ENCODE measurements at places on chromosomes 5 and 9.

GRCh38 chr9:72132052-72132451 is 17.2 kb upstream of the GDA start:
- no peak for DNase-seq

DNA sequence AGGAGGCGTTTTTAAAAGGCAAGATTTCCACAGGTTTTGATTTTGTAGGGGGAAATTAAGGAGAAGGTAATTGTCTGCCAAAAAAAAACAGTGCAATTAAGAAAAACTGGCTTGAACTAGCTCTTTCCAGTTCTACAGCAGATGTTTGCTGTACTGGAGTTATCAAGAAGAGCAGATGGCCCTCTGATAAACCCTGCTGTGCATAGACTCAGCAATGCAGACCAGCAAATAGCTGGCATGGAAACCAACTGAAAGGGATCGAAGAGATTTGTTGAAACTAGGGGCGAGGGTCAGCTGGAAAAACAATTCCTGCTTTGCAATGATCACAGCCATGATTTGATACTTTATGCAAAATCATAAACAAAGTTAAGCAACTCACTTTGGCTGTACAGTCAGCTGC is 17.8 kb upstream of the BHMT start:
- DNase-seq: no peak

GRCh38 chr9:4679268-4680172 is at the start of gene CDC37L1:
Gene CDC37L1, plus strand, starts transcription at chr9:4679569. Its CDS starts 199 bp downstream, at chr9:4679768.
- peak; percentile 99 for DNase-seq

DNA sequence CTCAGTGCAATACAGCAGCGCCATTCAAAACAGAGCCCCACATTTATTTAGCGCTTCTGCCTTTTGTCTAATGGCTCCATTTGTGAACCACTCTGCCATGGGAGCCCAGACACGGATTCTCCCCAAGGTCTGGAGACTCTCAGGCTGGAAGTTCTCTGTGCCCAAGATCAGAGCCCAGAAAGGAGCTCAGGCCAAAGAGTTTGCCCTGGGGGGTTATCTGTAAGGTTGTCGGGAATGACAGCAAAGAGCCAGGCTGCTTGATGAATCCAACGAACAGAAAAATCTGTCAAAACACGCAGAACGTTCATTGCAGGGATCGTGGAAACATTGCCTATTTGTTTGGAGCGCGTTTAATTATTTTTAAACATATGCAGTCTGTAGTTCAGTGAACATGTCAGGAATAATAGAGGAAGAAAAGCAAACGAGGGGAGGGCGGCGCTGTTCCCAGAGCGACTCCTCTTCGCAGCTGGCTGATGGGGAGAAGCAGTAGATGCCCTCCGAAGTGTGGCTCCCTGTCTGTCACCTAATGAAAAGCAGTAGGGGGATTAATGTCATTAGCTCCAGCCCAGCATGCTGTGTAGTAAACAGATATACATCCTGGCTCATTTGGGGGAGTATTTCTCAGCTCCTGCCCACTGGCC is 464.9 kb upstream of the MPDZ start:
- no peak for DNase-seq

DNA sequence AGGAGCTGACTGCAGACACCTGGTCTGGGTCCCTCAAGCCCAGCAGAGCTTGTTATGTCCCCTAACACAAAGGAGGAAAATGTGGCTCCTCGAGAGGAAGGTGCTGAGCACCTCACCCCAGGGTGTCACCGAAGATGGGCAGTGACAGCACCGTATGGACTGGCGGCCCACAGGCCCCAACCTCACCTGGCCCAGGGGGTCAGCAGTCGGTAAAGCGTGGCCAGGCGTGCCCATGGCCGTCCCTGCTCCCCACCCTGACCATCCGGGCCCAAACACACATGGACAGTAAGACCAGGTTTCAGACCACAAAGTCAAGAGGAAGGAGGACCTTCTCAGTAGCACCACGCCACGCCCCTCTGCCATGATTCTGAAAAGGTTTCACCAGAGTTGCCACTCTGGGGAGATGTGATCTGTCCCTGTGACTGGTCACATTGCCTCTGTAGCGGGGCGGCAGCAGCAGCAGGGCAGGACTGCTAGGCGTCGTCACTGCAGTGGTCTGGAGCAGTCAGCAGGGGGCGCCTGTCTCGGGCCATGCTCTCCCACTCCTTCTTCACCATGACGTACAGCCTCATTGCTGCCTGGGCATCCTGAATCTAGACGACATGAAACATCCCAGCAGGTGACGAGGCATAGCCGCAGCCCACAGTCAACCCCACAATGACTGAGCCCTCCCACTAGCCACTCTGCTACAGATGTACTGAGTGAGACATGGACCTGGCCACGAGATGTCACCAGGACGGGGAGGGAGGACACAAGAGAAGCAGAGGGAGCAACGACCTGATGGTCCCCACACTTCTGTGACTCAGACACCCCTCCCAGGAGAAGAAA is 11.1 kb downstream of the REXO4 start:
- peak; percentile 53 for DNase-seq

DNA sequence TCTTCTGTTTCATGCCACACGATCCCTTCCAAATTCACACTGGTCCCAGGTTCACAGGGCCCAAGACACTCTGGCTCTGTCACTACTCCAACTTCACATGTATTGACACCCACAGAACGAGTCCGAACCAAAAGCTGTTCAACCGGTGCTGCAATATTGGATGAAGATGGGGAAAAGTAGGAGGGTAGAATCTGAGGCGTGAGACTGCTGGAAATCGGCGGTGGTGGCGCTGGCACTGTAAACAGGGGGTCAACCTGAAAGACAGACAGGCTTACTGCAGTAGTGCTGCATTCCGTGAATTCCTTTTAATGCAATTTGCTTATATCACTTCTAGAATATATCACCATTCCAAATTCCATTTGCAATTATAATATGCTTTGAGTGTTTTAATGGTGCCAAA is 45.4 kb downstream of the ZNF608 start:
- DNase-seq: no peak

- no peak for DNase-seq
These were observed 14.0 kb downstream of the OLFML2A start for GRCh38 chr9:124790801-124791505.

DNA sequence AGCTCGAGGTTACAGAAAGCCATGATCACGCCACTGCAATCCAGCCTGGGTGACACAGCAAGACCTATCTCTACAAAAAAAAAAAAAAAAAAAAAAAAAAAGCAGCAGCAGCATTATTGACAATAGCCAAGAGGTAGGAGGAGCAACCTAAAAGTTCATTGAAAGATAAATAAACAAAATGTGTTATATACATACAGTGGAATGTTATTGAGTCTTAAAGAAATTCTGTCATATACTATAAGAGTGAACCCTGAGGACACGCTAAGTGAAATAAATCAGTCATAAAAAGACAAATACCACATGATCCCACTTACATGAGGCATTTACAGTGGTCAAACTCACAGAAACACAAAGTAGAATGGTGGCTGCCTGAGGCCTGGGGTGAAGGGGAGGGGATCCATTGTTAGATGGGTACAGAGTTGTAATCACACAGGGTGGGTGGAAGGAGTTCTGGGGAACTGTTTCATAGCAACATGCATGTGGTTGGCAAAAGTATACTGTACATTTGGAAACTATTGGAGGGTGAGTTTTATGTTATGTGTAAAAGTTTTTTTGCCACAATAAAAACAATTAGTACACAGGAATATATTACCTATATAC is 77.2 kb downstream of the MLLT3 start:
- DNase-seq: no peak

DNA sequence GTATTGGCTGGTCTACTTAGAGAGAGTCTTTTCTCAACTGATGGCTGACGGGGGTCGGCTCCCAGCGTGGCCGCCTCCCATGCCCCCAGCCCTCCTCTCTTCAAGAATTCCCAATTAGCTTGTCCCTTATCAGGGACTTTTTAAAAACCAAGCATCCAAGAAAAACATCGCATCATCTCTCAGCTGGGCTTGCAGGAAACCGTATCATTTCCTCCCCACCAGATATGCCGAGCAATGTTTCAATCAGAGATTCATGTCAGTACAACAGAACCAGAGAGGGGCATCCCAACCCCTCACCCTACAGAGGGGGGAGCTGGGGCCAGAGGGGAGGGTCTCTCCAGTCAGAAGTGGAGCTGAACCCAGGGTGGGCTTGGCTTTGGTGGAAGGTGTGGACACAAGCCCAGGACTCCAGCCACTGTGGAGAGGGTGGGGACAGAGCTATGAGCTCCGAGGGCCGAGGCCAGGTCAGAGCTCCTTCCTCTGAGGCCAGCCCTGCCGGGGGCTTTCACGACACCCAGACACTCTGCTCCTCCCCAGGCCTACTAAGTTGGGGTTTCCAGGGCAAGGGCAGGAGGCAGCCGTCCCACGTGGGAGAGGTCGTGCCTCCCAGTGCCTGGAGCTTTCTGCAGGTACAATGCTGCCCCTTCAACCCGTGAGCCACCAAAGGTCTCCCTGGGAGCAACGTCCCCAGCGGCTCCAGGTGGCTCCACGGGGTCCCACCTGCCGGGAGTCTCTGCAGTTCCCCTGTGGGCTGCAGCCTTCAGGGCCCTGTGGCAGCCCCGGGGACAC is 39.0 kb upstream of the TMEM250 start:
- DNase-seq: no peak

- DNase-seq: no peak
These were observed 553.5 kb downstream of the CSNK1G3 start for GRCh38 chr5:124065508-124065907.

DNA sequence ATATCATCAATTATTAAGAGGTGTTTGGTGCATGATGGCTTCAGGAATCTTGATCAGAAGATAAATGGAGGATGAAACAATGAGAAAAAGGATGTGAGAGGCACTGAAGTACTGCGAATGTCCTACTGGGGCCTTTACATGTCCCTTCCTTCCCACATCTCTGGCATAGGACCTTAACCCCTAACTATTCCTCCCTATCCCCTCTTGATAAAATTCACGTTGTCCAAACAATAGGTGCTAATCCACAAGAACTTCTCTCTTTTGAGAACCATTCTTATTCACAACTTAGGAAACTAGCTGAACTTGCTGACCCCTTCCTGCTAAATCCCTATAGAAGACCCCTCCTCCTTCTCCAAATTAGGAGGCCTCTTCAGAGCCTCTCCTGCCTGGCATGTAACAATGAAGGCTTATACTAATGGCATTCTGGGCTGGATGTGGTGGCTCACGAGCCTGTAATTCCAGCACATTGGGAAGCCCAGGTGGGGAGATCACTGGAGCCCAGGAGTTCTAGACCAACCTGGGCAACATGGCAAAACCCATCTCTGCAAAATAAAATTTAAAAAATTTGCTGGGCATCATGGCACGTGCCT is 276.5 kb upstream of the SMARCA2 start:
- DNase-seq: no peak

- DNase-seq: no peak
These were observed 6.0 kb downstream of the PCDHGC5 start for GRCh38 chr5:141494761-141495452.

DNA sequence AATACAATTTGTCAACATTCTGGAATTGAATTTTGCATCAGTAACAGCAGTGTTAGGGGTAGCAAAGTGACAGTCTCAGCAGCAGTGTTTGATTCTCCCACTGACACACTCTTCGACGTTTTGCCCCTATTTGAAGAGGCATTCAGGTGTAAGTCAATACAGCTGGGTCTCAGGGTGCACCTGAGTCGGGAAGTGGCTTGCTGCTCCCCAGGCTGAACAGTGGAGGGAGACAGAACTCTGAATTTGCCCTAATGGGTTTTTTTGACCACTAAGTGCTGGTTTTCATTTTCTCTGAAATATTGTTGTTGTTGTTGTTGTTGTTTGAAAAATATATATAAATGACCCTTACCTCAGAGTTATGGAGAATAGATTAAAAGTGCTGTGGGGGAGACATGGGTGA is 223.2 kb downstream of the TLR4 start:
- no peak for DNase-seq

GRCh38 chr9:89426384-89426961 is 71.4 kb downstream of the SEMA4D start:
- no peak for DNase-seq

DNA sequence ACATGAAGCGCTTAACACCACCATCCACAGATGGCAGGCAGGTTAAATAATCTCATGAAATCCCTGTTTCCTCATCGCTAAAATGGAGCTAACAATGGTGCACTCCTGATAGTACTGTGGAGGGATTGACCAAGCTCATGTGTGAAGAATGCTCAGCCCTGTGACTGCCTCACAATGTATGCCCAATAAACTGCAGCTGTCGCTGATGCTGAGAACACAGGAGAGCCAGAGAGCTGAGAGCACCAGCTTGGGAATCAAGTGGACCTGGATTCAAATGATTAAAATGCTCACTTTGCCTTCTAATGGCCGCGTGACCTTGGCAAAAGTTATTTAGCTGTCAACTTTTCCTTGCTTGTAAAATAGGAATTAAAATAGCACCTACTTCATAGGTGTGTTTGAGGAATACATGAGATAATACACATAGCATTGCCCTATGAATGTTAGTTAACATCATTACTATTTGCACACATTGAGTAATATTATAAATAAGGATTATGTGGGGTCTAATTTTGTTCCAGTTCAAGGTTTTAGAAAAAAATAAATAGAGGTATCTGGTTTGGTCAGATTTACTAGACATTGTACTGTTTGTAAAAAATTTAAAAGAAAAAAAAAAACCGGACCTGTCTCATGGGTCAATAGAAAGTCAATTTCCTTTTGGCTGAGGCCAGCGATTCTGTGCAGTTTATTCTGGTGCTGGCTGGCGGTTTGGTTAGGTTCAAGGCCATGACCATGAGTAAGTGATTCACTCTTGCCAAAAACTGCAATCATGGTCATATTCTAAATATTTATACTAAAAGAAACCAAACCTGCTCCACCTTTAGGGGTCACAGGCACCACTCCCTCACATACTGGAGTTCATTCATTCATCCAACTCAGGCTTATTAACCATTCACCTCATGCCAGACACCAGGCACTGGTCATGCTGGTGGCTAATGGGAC is 101.3 kb downstream of the SH3TC2 start:
- DNase-seq: no peak

DNA sequence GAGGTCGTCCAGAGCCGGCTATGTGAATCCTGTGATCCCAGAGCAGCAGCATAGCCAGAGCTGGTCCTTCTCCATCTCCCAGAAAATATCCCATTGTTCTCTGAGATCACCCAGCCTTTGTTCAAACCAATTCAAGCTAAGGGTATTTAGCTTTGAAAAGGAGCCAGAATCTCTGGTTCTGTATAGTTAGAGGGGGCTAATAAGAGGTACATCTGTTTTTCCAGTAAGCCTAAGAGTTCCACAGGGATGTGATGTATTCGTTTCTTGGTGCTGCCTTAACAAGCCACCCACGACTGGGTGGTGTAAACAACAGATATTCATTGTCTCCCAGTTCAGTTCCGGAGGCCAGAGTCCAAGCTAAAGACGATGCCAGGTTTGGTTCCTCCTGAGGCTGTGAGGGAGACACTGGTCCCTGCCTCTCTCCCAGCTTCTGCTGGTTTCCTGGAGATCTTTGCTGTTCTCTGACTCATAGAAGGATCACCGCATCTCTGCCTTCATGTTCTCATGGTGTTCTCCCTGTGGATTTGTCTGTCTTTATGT is 344.8 kb downstream of the MTRR start:
- no peak for DNase-seq

GRCh38 chr9:38035873-38036272 is 33.2 kb downstream of the SHB start:
- DNase-seq: no peak
